ENCODE measurements at places on chromosomes 2 and 18.

- no peak for DNase-seq
These were observed 391.5 kb upstream of the VWC2L start for GRCh38 chr2:214019229-214019972.

GRCh38 chr2:210128961-210129360, 42.2 kb downstream of the KANSL1L start:
- DNase-seq: no peak

DNA sequence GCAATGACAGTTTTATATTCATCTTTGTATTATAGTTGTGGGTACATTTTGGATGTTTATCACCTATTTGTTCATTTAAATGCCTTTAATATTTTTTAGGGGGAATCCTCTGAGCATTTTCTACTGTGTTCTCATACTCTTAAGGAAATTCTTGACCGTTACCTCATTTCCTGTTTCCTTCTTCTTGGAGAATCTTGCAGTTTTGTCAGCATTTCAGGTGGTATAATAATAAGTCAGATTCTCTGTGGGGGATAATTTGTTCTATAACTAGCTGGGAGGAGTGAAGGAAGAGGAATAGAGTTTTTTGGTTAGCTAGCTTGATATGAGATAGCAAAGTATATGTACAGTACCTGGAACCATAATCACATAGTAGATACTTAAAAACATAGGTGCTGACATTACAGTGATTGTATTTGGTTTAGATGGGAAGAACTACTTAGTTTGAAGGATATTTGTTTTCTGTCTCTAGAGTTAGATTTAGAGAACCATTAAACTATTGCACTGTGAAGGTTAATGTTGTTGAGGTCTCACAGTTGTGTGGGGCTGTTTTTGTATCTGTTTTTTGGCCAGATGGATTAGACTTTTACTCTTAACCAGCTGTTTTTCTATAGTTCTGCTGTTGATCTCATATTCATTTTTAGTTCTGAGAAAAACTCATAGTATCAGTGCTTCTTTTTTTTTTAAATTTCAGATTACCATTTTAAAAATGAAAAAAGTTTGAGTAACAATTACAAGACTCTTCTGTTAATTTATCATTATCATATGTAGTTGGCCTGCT, 14.2 kb downstream of the MTX2 start:
- DNase-seq: no peak

- no peak for DNase-seq
These were observed 43.0 kb upstream of the FOSL2 start for GRCh38 chr2:28349546-28350165.

GRCh38 chr2:196220671-196221070, 49.3 kb upstream of the STK17B start:
- DNase-seq: no peak

DNA sequence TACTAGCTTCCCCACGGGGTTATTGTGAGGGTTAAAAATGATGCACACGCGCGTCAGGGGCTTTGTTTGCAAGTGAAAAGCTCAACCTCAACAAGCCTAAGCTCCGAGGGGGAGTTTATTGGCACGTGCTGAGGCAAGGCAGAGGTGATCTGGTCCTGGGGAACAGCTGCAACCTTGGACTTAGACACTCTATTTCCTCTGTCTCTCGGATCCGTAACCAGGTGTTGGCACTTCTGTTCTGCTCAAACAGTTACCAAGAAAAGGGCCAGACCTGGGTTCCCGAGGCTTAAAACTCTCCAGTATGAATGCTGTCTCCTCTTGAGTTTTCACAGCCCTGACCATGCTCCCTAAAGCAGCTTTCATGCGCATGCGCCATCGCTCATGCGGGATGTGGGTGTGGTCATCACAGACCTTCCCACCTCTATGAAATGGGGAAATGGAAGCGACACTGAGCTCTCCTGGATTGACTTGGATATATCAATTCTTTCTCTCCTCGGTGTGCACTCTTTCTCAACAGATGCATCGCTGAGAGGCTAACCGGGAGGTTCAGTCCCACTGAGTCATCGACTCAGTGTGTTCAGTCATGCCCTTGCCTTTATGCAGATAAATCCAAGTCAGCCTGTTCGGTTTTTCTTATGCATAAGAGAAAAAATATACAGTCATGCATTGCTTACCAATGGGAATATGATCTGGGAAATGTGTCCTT, 19.9 kb upstream of the RAB31 start:
- no peak for DNase-seq

- DNase-seq: no peak
These were observed 3.8 kb upstream of the ATP8B1 start for GRCh38 chr18:57806978-57807285.

DNA sequence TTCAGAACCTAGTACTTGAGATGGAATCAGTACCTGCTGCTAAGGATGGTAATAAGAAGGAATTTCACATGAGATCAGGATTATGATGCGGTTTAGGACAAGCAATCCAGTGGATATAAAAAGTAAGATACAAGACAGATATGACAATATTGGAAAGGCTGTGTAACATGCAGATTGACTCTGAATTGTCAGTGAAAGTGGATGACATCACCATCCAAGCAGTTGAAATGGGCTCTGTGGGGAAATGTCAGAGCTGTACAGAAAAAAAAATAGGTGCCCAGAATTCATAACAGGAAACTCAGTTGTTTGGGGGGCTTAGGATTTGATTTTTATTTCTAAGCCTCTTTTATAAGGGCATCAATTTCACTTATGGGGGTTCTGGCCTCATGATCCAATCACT, 438.3 kb downstream of the SPAG16 start:
- no peak for DNase-seq

- no peak for DNase-seq
These were observed 161.1 kb downstream of the FAM210A start for GRCh38 chr18:13565228-13565627.

DNA sequence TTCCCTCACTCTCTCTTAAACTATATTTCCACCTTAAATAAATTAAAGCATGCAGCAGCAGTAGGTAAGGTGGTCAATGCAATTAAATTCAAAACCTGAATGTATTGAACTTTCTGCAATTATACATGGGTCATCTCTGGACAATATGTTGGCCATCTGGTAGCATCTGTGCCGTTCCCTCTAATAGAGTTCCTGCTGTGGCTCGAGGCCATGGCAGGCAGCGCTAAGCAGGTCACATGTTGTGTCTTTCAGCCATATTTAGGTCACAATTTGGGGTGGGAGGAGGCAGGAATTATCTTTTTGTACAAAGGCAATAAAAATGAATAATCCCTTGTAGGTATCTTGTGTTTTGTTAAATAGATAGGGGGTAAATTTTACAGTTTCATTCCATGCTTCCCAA, 676.2 kb downstream of the ZEB2 start:
- DNase-seq: no peak

- no peak for DNase-seq
These were observed 216.6 kb downstream of the HNMT start for GRCh38 chr2:138180692-138181386.

GRCh38 chr2:67880291-67880761, 182.5 kb downstream of the C1D start:
- no peak for DNase-seq

DNA sequence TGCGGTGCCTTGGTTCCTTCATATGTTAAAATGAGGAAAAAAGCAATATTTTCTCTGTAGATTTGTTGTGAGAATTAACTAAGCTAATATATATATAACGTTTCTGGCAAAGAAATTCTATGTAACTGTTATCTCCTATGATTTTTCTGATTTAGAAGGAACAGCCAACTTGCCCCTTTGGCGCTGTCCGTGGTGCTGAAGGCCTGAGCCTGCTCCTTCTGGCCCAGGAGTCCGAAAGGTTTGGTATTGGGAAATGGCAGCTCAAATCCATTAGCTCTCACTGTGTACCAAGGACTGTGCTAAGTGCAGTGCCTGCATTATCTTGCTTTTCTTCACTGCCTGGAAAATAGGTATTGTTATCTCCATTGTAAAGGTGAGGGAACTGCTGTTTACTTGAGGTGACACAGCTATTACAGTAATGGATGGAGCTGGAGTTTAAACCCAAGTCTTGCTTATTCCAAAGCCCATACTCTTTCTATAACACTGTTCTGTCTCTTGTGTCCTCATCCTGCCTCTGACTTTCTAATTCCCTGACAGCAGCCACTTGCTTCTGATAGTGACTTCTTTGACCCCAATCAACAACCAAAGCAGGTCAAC, 52.2 kb downstream of the C1QL2 start:
- DNase-seq: peak; percentile 16

GRCh38 chr2:875687-876615, 74.7 kb upstream of the SNTG2 start:
- DNase-seq: no peak

DNA sequence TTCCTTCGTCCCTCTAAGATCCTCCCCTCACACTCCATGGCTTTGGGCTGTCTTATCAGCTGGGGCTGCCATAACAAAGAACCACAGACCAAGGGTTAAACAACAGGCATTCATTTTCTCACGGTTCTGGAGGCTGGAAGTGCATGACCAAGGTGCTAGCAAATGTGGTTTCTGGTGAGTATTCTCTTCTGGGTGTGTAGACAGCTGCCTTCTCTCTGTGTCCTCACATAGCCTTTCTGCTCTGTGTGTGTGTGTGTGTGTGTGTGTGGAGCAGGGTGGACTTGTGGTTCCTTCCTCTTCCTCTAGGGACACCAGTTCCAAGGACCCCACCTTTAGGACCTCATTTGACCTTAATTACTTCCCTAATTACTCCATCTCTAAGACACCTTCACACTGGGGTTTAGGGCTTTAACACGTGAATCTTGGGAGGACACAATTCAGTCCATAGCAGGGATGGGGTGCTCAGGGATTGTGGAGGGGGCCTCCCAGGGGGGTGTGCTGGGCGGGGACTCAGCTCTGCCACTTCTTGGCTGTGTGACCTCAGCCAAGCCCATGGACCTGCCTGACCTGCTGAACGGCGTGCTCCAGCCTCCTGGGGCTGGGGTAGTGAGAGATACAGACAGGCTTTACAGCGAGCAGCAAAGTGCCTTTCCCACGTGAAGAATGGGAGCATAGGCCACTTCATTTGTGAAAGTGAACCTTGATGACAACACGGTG, 38.0 kb downstream of the ACKR3 start:
- no peak for DNase-seq

- DNase-seq: peak; percentile 87
These were observed at the start of gene MREG for GRCh38 chr2:216013080-216013909. TSS of gene MREG (minus strand) at chr2:216013551. CDS start at chr2:216013327, 224 bp downstream.

- no peak for DNase-seq
These were observed 530.0 kb upstream of the ID2 start for GRCh38 chr2:8151888-8152287.

DNA sequence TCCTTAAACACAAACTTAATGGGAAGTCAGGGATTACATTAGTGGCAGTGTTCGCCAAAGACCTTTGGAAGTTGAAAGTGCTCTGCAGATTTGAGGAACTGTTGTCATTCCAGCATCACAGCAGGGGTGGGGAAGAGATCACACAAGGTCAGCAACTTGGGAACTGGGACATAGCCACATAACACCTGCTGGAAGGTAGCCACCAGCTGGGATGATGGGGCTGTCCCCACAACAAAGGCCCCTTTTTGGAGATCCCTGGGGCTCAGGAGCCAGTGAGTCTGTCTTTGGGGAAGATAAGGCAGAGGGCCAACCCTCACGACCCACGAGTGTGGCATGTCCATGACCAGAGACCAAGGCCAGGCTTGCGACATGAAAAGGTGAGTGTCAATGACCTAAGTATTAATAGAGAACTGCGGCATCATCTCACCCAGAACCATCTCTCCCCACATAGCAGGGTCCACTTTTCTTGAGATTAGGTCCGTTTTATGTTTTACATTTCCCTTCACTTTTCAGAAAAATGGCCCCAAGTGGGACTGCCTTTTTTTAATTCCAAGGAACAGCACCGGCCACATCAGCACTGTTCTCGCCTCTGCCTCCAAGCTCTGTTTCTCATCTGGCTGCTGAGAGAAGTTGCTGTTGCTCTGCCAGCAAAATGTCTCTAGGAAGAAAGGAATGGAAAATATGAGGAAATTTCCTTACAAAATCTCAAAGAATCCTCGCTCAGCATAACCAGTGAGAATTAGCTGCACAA, 106.9 kb downstream of the GFPT1 start:
- no peak for DNase-seq

GRCh38 chr2:166764702-166765101, 123.6 kb upstream of the XIRP2 start:
- DNase-seq: no peak

DNA sequence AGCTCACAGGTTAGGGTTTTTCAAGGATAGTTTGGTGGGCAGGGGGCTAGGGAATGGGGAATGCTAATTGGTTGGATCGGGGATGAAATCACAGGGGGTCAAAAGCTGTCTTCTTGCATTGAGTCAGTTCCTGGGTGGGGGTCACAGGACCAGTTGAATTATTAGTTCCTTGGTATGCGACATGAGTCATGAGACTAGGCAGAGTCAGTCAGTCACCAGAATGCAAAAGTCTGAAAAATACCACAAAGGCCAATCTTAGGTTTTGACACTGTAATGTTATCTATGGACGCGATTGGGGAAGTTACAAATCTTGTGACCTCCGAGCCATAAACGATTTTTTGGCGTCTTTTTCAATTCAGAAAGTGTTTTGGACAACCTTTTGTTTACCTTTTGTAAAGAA, 101.2 kb downstream of the ZNF519 start:
- no peak for DNase-seq

DNA sequence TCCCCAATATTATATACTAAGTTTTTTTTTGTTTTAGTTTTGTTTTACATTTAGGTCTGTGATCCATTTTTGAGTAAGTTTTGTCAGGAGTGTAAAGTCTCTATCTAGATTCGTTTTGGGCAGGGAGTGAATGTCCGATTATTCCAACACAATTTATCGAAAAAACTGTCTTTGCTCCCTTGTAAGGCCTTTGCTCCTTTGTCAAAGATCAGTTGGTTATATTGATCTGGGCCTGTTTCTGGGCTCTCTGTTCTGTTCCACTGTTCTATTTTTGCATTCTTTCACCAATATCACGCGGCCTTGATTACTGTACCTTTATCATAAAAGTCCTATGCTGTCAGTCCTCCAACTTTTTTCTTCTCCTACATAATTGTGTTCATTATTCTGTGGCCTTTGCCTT, 276.5 kb upstream of the ZC3H15 start:
- DNase-seq: no peak

DNA sequence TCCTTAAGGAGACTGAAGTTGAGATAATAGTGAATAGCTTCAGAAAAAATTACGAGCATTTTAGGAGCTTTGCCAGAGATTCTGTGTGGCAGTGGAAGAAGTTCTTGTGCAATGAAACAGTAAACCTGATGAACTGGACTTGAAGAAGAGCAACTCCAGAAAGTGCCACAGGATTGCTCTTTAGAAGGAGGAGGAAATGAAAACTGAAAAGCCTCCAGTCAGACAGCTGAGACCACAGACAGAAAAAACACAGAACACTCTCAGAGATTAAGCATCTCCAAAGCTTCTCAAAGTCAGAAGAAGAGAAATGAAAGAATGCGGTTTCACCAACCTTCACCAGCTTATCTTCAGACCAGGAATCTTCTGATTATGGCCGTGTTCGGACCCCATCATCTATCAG, 329.7 kb upstream of the CNTNAP5 start:
- DNase-seq: no peak

Measured in stimulated activated CD4-positive, alpha-beta T cell treated with anti-CD3 and anti-CD28 coated beads, Interleukin-4, amount 100 ng/mL, for 1 hour (primary cell).